ENCODE measurements at places on chromosomes 2 and 18. TPM values are rescaled to one million over a fixed set of nuclear protein-coding genes. Genes with fewer than 3 reads are reported as not detected.

Gene FBXO15
- not detected for total RNA-seq

Gene EFR3B
- 0.22 TPM for total RNA-seq

Gene POU3F3
- total RNA-seq = not detected

Gene HPCAL1
- 70.2 TPM for total RNA-seq

Gene REG3A
- total RNA-seq = not detected

Gene PDCD1
- total RNA-seq = not detected

Gene GRHL1
- total RNA-seq = 0.86 TPM

All from thoracic aorta endothelial cell (primary cell).